Daoy (cell line): ENCODE measurements at places on chromosomes 5 and 9. TPM values are rescaled to one million over a fixed set of nuclear protein-coding genes. Genes with fewer than 3 reads are reported as not detected.

SPINK7 gene
- total RNA-seq, result not detected in 2 replicates

DNA sequence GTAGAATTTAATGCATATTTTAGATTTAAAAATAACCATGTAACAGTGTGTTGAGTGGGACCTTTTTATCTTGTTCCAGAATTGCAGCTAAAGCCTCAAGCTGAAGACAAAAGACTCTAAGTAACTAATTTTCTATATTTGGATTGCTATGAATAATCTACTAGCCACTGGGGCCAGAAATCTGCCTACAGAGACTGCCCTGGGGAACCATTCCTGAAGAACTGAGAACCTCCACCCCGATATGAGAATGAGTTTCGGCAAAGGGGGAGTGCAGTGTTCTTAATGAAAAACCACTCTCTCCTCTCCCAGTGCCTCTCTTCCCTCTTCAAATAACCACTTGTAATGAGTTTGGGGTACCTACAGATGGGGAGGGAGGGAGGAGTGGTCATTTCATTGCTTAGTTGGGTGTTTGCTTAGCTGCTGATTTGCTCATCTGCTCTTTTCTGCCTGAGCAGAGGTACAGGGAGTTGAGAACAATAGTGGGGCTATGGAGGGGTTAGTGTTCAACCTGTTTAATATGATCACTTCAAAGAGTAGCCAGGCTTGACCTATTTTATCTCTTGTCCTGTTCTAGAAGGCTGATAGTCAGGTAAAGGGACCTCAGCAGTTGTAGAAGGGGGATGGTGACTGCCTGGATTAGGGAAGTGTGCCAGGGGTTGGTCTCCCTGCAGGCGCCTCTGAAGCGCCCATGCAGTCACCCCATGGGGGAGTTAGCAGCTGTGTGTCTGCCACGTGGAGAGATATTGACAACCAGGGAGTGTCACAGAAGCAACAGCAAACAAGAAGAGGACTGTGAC lies 47.7 kb downstream of the ATG10 start:
- no peak for DNase-seq

HEMGN gene
- 0.17 TPM in 1 of 2 replicates, not detected in the other for total RNA-seq

GRCh38 chr9:108040783-108041182 lies 551.2 kb upstream of the KLF4 start:
- peak; percentile 74 for DNase-seq

DNA sequence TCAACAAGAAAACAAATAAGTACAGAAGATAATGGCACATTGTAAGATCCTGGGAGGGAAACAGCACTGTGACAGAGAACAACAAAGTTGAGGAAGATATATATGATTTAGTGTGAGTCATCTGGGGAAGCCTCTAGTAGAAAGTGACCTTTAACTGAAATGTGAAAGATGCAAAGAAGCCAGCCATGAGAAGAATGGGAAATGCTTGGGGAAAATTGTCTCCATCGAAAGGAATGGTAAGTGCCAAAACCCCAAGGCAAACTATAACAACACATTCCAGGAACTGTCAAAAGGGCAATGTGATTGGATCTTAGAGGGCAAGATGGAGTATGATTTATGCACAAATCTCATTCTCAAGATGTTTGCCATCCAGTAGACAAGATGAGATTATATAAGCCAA lies 537.8 kb upstream of the BRINP1 start:
- no peak for DNase-seq

- peak; percentile 46 for DNase-seq
These were observed 754 bp downstream of the ZFR start for GRCh38 chr5:32443541-32444430.

MXD3 gene
- 16.7 and 23.4 TPM in 2 replicates for total RNA-seq

GRCh38 chr5:138459311-138459933 lies 5.9 kb upstream of the EGR1 start:
- DNase-seq, result no peak

SVEP1 gene
- total RNA-seq, result 0.86 and 1.3 TPM in 2 replicates

- peak; percentile 98 for DNase-seq
These were observed 7.4 kb downstream of the GALNT10 start for GRCh38 chr5:154197801-154198491.

GDNF gene
- total RNA-seq, result 1.7 and 1.8 TPM in 2 replicates

GRCh38 chr5:14217587-14217986 lies 74.4 kb downstream of the TRIO start:
- DNase-seq, result no peak

C9orf43 gene
- 0.54 and 1.4 TPM in 2 replicates for total RNA-seq

- no peak for DNase-seq
These were observed 187.7 kb downstream of the NTRK2 start for GRCh38 chr9:84857211-84857610.

DNA sequence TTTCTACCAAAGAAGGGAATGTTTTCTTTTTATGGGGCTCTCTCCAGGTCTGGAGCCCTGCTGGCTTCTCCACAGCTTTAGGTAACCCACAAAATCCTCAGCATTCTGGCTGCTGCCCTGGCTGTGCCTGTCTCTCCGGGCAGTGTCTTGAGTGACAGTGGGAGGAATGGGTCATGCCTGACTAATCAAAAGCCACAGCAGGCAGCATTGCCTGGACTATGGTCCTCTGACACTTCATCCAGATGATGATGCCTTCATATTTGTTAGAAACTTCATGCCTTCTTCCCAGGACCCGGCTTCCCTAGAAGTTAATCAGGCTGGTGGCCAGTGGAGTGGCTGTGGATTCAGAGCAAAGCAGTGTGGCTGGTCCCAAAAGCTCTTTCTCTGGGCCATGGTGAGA lies 32.2 kb upstream of the TGFBI start:
- peak; percentile 67 for DNase-seq

DNA sequence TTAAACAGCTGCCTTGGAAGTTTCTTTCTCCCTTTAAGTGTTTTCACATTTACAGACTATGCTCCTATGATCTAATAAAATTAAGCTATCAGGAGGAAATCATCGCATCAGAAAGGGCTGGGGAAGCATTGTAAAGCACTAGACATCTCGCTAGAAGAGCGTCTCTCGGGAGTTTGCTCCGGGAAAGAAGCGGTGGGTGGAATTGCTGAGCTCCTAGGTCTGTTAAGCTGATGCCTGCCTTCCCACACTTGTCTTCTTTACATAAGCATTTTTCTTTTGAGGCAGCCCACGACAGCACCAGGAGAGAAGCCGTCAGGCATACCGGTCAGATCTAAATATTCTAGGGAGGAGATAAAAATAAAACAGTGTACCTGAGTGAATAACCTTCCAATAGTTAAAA lies 541.7 kb upstream of the TUSC1 start:
- DNase-seq, result no peak

DNA sequence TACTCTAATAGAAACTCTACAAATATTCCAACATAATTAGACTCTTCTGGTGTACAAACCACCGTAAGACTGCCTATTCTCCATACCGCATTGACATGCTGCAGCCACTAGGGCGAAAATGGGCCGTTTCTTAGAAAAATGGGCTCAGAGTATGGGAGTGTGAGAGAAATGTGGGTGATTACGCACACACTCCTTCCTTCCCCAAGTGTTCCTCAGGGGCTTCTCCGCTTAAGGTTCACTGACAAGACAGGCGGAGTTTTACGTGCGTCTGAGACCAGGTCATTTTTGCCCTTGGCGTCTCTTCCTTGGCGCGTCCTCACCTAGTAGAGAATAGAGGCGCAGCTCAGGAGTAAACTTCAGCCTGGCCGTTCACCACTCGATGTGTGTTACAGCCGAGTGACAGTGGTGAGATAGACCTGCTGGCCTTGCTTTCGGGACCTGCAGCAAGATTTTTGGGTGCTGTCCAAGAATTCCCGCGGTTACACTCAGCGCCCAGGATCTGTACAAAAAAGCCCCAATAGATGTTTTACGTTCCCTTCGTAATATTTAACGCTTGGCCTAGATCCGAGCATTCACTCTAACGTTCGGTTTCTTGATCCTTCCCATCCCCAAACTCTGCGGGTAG lies 1.8 kb upstream of the NTRK2 start:
- peak; percentile 62 for DNase-seq

TMEFF1 gene
- total RNA-seq, result 0.83 and 2.1 TPM in 2 replicates

DNA sequence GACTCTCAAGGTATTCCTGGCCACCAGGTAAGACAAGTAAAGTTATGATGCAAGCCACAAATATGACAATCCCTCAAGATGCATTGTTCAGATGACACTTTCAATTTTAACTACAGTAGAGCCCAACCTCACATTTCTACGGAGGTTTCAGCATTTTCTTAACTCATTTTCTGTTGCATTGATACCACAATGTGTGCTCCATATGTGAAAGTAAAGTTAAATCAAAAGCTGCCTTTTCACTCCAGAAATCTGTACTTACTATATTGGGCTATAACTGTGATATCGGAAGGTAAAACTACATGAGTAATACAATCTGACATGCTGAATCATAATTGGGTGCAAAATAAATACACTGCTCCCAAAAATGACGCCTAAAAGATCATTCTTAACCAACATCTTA lies 333.6 kb upstream of the MEF2C start:
- no peak for DNase-seq

GRCh38 chr5:68968429-68968828 lies 125.4 kb upstream of the SLC30A5 start:
- DNase-seq, result no peak

FOXB2 gene
- total RNA-seq, result not detected in 2 replicates

DNA sequence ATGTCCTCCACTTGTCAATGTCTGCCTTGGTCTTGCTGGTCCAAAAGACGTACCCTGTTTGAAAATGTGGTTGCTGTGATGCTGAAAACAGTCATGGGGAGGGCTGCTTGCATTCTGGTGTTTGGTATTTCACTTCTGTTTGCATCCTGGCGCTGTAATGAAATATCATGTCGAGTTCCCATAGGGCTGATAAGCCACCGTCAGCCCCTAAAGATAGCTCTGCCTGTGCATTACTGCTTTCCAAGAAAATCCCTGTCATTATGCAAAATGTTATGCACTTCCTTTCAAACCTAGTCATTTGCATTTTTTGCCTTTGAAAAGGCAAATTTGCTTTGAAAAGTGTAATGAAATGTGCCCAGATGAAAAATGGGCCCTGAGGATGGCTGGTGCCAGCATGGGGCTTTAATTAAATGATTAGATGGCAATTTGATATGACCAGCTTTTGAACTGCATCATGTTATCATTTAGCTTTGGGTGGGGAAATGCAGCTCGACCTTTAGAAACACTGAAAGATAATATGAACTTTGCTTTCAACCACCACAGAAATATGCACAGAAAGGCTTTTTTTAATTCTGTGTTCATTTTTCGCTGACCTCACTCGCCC lies 374.4 kb upstream of the SGCD start:
- DNase-seq, result no peak

GRCh38 chr9:32384002-32384363 lies 460 bp upstream of the ACO1 start:
- no peak for DNase-seq

IFNA21 gene
- total RNA-seq, result not detected in 2 replicates

GRCh38 chr5:2996248-2996647 lies 244.8 kb upstream of the IRX2 start:
- peak; percentile 82 for DNase-seq
